ENCODE measurements at places on chromosomes 12 and 14.

DNA sequence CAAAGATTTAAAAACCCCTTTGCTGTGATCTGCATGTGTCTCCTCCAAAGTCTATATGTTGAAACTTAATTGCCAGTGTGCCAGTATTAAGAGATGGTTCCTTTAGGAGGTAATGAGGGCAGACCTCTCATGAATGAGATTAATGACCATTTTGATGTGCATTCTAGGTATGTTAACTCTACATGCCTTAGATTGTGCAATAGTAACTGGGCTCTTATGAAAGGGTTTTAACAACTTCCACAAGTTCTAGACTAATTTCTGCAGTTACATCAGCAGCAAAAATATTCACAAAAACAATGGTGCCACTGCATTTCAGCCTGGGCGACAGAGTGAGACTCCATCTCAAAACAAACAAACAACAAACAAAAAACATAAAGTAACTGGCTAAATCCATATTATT, 3.8 kb upstream of the TAS2R10 start:
- no peak for DNase-seq

- no peak for DNase-seq
These were observed 1.6 kb upstream of the PRKAB1 start for GRCh38 chr12:119666226-119666795.

DNA sequence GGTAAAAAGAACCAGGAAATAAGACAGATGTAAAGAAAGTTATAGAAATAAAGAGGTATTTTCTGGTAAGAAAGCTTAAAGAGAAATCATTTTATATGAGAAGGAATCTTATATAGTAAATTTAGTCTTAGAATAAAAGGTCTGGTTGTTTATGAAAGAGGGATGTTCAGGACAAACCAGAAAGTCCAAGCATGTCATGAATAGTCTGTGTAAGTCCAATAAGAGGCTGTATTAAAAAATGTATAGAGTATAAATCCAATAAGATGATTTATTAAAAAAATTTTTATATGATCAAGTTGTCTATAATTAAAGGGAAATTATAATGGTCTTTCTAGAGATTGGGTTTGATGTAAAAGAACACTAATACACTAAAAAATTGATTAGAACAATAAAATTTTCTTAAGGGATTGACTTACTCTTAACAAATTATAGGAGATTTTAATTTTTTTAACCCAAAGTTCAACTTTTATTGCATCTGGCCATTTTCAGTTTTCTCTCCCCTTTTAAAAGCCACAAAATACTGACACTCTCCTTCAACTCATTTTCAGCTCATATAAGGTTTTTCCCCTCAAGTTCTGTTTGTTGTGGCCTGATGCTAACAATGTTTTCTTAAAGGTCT, 35.1 kb downstream of the ST8SIA1 start:
- DNase-seq: no peak

DNA sequence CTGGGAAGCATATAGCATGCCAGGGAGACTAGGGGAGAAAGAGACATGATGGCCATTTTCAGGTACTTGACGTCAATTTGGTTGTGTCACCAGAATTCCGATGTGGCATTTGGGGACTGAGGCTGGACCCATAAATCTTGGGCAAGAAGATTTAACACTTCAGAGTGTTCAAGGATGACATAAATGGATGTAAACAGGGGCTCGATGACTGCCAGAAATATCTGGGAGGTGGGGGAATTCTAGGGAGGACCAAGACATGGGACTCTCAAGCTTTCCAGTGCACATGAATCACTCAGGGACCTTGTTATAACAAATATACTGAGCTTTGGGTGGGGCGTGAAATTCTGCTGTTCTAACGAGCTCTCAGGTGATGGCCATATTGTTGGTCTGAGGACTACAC, 17.8 kb downstream of the HAL start:
- DNase-seq: no peak

DNA sequence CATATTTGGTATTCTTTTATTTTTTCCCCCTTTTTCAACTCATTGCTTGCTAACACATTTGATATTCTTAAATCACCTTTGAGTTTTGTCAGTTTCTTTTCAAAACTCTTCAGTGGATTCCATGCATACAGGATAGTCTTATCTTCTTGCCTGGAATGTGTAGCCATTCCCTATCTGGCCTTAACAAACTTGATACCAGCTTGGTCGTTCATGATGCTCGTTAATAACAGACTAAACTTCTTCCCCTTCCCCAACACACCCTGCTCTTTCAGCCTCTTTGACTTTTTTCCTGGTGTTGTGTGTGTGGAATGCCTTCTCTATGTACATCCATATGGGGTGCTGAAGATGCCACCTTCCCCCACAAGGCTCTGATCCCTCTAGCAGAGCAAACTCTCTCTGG, 17.7 kb upstream of the CALM1 start:
- no peak for DNase-seq

DNA sequence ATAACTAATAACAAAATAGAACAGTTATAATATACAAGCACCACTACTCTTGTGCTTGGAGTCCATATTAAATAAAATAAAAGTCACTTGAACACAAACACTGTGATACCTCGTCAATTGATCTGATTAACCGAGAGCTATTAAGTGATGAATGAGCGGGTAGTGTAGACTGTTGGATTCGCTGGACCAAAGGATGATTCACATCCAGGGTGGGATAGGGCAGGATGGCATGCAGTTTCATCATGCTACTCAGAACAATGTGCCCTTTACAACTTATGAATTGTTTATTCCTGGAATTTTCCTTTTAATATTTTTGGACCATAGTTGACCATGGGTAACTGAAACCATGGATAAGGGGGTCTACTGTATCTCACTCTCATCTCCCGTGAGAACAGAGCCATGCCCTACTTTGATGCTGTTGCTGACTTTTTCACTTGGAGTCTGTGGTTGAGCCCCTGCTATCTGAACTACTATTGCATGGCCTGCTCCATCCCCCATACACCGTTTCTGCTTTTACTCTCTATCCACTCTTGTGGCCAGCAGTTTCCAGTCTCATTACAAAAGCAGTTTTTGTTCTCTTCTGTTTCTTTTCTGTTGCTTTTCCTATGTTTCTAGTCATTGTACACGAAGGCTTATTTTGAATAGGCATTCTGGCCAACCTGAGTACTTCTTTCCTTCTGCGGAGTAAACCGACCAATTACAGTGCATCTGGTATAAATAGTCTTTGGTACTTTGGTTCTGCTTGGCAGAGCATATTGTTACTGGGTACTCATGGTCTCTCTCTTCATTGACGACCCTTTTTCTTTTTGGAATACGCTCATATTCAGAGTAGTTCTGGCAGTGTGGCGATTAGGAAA, 12.2 kb downstream of the TMTC2 start:
- DNase-seq: no peak

DNA sequence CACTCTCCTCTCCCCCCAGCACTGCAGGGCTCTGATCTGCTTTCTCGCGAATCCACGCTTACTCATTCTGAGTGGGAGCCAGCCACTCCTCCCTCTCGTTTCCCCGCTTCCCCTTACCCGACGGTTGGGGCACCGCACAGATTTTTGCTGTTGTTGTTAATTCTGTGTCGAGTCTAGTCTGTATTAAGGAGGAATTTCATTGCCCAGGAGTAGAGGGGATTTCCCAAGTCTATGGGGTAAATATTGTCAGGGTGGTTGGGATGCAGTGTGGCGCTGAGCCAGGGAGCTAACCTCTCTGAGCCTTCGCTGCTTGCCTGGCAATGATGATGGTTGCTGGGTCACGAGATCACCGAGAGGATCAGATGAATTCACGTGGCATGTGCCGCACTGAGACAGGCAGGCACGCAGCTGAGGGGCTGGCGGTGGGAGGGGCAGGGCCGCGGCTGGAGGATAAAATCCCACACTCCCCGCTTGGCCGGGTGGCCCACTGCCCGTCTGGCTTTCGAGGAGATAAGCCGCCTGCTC, 18.5 kb downstream of the NCOR2 start:
- DNase-seq: peak; percentile 68

GRCh38 chr14:45902241-45902640, 649.2 kb upstream of the MIS18BP1 start:
- no peak for DNase-seq

- peak; percentile 48 for DNase-seq
These were observed 9.0 kb downstream of the TPH2 start for GRCh38 chr12:71947645-71948105.

- DNase-seq: peak; percentile 49
These were observed 208.3 kb downstream of the LRIG3 start for GRCh38 chr12:58711974-58712373.

- DNase-seq: no peak
These were observed 125.3 kb upstream of the PWP1 start for GRCh38 chr12:107560165-107560898.

Data from EL (cell line).